ENCODE measurements at places on chromosomes 7 and 10.
A peak's percentile ranks its signal among the peaks of the same experiment; 100 is the strongest.

GRCh38 chr10:3222626-3223025, 50.0 kb upstream of the PITRM1 start:
- DNase-seq = no peak

DNA sequence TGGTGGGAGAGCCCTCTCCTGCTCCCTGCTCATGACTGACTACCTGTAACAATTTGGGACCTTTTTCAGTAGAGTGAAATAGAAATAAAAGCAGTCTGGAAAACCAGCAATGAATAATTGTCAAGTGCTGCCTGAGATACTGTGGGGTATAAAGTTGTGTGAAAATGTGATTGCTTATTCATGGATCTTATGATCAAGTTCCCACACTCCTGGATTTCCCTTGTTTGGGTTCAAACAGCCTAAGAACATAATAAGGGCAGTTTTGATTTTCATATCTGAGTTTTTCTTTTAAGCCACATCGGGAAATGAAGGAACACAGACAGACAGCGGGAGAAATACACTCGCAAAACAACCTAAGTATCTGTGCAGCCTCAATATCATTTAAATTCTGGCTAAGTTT, 52.9 kb downstream of the CALD1 start:
- no peak for DNase-seq

DNA sequence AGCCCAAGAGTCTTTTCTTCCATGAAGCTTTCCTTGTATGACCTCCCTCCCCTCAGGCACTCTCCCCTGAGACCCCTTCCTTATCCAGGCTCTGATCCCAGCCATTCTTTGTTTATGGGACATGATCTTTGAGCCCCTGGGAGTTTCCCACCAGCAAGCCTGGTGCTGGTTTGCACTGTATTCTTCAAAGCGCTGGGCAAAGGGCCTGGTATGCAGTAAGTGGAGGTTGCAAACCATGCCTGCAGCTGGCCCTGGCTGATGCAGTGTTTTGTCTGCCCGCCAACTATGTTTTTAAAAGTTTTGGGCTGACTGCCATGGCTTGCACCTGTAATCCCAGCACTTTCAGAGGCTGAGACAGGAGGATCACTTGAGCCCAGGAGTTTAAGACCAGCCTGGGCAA, 6.8 kb upstream of the NODAL start:
- no peak for DNase-seq

- DNase-seq = peak; percentile 93
Measured at GRCh38 chr7:1460821-1461645, 1.8 kb upstream of the MICALL2 start.

DNA sequence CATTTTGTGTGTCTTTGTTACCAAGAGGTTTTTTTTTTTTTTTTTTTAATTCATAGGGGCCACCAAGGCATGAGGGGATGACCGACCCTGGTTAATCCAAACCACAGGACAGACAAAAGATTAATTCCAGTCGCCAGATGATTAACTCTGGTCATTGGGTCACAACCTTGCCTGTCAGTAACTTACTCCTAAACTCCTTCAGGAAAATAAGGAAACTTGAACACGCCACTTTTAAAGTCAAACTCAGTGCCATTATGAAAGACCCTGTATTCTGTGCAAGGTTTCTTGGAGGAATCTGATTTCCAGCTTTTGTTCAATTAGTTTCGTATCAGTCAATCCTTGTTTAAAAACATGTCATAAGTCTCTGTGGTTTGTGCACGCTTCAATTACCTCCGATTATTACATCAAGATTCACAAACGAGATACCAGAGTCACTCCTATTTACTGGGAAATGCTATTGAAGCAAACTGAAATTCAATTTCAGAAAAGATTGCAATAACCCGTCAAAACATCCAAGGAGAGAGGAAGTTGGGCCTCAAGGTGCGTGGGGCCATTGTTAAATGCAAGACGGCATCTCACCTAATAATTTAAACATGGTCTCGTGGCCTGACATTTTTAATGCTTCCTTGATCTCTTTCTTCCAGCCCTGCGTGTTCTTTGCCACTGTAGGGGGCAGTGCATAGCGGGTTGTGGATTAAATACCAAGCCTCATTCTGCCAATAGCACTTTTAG, 44.0 kb downstream of the NRP1 start:
- DNase-seq = no peak

DNA sequence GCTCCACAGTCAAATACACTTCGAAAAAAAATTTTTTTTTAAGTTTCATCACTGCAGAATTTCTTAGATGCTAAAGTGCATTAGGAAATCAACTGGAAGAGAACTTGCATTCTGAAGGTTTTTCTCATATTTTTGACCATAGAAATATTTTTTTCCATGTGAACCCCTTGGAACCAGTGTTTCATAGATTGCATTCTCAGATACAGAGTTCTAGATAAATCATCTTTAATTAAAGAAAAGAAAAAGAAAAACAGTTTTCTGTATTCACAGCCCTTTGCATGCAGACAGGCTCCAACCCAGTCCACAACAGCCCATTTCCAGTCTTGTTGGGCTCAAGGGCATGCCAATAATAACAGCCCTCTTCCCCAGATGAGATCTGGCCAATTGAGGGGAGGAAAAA, 75.5 kb upstream of the RPA3 start:
- no peak for DNase-seq

GRCh38 chr7:28309704-28310459, 102.4 kb upstream of the CREB5 start:
- no peak for DNase-seq

- no peak for DNase-seq
Measured at GRCh38 chr7:145398758-145399157, 562.9 kb upstream of the TPK1 start.

DNA sequence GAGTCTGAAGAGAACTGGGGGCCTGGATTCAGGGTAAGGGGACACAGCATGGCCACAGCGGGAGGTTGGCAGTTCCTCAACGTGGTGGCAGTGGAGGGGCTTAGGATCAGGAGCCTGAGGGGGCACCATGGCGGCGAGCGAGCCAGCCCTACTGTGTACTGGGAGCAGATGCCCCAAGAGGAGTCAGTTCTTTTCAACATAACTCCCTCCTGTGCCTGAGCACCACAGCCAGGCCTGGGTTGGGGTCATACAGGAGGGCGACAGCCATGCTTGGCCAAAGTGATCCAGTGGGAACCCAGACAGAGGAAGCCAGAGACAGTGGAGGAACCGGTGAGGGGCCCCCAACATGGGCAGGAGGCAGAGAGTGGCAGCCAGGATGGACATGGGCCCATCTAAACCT, 65.8 kb downstream of the MICALL2 start:
- no peak for DNase-seq

- DNase-seq = no peak
Measured at GRCh38 chr7:148463210-148463609, 127.4 kb upstream of the C7orf33 start.
